ENCODE measurements at places on chromosomes 11 and 22.

DNA sequence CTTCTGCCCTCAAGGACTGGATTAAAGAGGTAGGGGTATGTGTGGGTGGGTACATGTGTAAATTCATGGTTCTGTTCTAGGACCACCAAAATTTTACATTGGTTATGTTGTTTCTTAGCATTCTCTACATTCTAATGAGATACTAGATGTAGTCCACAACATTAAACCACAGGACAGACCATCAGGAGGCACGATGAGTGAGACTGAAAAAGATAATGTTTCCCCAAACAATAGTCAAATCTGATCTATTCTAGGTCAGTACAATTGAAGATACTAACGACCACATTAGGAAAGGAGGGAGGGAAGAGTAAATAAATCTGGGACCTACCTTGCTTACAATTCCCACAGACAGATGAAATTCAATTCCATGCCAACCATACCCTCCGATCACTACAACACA lies 42.2 kb downstream of the MRTFA start:
- no peak for DNase-seq

DNA sequence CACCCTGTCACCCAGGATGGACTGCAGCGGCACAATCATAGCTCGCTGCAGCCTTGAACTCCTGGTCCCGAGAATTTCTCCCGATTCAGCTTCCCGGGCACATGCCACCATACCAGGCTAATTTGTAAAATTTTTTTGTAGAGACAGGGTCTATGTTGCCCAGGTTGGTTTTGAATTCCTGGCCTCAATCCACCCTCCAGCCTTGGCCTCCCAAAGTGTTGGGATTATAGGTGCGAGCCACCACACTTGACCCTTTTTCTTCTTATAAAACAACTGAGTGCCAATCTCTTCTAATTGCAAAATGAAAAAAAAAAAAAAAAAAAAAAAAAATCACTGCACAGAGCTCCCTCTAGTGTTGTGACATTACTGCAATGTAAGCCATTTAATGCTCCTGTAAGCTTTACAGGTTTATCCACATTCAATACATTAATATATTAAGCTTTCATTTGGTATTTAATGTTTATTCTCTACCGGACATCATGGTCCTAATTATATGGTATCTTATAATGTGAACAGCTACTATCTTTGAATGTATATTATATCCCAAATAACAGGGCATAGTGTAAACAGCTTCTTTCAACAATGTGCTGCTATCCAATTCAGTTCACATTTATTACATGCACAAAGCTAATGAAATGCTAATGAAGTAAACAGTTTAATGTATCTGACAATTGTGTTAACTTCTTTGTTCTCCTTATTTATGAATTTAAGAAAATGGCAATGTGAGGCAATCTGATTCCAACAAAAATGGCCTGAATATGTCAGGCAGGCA lies 44.6 kb downstream of the COPB1 start:
- DNase-seq = no peak

DNA sequence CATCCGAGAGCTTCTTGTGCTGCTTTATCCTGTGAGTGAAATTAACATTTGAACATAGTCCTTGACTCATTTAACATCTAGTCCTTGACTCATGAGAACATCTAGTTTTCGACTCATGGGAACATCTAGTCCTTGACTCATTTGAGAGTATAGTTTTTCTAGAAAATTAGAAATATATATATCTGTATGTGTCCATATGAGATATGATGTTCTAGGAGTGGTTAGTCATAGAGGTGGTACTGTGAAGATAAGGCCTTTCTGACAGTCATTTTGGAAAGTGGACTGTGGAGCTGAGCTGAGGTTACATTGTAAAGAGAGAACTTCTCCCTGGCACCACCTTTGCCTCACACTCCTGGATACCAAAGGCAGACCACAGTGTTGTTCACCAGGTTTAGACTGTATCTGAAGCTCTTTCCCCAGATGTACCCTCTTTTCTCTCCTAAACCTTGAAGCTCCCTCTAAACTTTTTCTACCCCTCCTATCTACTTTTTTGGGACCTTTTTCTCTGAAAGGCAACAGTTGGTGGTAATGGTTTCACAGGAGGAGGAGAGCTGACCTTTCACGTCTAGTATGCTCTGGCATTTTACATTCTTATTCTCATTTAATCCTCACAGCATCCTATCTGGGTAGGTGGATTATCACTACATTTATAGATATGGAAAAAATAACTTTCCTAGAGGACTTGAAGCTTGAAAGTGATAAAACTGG lies 67.2 kb downstream of the PPP2R1B start:
- no peak for DNase-seq

- no peak for DNase-seq
Measured at GRCh38 chr11:120227228-120227852, 12.6 kb upstream of the POU2F3 start.

GRCh38 chr11:106276859-106277436 lies 199.5 kb downstream of the AASDHPPT start:
- no peak for DNase-seq

GRCh38 chr11:128806506-128807261 lies 60.4 kb downstream of the KCNJ1 start:
- no peak for DNase-seq

GRCh38 chr11:120108154-120108784 lies 29.6 kb downstream of the TRIM29 start:
- peak; percentile 62 for DNase-seq

GRCh38 chr22:50471197-50471847 lies 3.5 kb downstream of the SBF1 start:
- DNase-seq = no peak

- DNase-seq = no peak
Measured at GRCh38 chr11:44834846-44835245, 108.1 kb downstream of the TSPAN18 start.

DNA sequence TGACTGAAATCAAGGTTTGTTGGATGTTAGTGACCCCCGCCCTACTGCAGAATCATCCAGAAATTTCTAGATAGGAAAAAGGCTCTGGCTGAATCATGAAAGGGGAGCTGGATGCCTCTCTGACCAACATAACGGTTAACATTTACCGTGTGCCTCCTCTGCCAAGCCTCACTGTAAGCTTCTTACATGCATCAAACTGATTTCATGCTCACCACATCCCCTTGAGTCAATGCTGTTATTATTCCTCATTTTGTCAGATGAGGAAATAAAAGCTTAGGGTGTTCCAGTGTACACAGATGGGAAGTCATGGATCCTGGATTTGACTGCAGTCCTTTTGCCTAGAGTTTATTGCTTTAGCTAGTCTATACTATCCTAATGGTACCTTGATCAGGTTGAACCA lies 5.9 kb upstream of the HMOX1 start:
- DNase-seq = no peak

DNA sequence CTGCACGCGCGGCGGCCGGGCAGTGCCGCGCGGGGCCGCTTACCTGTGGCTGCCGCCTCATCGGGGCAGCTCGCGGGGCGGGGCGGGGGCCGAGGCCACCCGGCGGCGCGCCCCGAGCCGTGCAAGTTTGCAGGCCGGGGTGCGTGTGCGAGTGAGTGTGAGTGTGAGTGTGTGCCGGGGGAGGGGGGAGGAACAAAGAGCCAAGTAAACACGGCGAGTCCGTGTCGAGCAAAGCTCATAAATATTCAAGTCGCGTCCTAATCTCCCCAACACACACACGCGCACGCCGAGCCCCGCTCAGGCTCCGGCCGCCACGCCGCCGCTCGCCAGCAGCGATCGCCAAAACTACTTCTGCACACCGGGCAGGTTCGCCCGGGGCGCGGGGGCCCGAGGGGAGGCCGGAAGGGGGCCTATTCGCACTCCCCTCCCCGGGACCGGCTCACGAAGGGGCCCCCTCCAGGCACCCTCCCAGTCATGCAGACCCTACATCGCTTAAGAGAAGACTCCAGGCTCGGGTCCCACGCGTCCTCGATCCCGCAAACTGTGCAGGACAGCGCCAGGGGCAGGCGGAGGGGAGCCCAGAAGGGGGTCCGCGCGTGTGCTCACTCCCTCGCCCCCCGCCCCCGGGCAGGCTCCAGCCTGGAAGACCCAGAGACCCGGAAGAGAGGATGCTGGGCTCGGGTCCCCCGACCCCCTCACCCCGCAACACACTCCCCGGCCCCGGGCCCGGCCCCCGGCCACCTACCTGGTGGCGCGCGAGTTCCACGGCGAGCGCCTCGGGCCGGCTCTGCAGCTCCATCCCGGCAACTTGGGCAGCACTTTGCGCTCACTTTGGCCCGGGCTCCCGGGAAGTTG lies 827 bp downstream of the PHF21B start:
- no peak for DNase-seq

- DNase-seq = no peak
Measured at GRCh38 chr11:70049045-70049444, 29.1 kb upstream of the ANO1 start.

- DNase-seq = no peak
Measured at GRCh38 chr11:70627219-70627618, 228.9 kb downstream of the CTTN start.

DNA sequence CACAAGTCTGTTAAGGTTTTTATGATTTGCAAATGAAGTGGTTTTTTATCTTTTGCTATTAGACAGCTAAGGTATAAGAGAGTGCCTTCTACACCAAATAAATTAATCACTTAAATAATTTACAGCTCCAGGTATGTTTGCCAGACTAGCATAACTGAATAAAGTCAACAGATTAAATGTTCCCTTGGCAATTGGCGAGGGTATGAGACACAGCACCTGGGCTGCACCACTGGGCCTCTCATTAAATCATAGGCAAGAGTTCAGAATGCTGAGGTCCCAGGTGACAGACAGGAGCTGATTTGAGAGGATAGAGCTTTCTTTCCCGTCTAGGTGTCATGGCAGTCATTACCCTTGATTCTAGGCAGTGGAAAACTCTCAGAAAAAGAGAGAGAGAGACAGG lies 62.6 kb upstream of the WT1 start:
- DNase-seq = no peak

- no peak for DNase-seq
Measured at GRCh38 chr22:20428496-20429253, 8.9 kb downstream of the SCARF2 start.

GRCh38 chr11:75740681-75741080 lies 23.0 kb downstream of the MOGAT2 start:
- DNase-seq = no peak
